Vagina (tissue), 2 donors: ENCODE measurements at places on chromosomes 5 and 9. TPM values are rescaled to one million over a fixed set of nuclear protein-coding genes. Genes with fewer than 3 reads are reported as not detected.

Gene GTF2H2
- total RNA-seq: 10.8 TPM

Gene OR1J2
- total RNA-seq: not detected

Gene NSG2
- 7.1 TPM for total RNA-seq

Gene NTNG2
- 0.98 TPM for total RNA-seq

Gene OBP2B
- not detected for total RNA-seq

Gene CDKN2A
- 25.8 TPM for total RNA-seq

Gene KIF4B
- total RNA-seq: not detected

Gene ALDH1A1
- 126 TPM for total RNA-seq

Gene PCDHB16
- total RNA-seq: 12.3 TPM

Gene SLC6A3
- 0.49 TPM for total RNA-seq

Gene UBE2QL1
- total RNA-seq: 2.5 TPM

Gene ANKRD18A
- 1.5 TPM for total RNA-seq

Gene ABLIM3
- 50.8 TPM for total RNA-seq

Gene ACTBL2
- not detected for total RNA-seq

DNA sequence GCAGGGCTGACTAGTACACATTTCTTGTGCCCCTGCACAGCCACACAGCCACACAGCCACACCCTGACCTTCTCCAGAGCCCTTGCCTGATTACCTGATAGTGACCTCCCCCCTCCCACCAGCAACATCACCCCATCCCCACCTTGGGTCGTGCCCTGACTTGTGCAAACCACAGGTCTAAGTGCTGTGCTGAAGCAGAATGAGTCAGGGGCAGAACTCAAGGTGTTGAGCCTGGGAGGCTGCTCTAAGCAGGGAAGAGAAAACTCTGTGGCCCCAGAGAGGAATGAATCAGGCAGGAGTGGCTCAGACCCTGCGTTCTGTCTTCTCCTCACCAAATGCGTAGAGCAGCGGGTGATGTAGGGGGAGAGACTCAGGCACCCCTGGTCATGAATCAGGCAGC, 24.3 kb upstream of the FAT2 start:
- no peak for DNase-seq

GRCh38 chr5:171476701-171477100, 57.3 kb downstream of the FGF18 start:
- no peak for DNase-seq

- no peak for DNase-seq
Measured at GRCh38 chr5:74186356-74187315, 453.9 kb downstream of the ENC1 start.

- no peak for DNase-seq
Measured at GRCh38 chr5:124349931-124350330, 396.5 kb downstream of the ZNF608 start.

DNA sequence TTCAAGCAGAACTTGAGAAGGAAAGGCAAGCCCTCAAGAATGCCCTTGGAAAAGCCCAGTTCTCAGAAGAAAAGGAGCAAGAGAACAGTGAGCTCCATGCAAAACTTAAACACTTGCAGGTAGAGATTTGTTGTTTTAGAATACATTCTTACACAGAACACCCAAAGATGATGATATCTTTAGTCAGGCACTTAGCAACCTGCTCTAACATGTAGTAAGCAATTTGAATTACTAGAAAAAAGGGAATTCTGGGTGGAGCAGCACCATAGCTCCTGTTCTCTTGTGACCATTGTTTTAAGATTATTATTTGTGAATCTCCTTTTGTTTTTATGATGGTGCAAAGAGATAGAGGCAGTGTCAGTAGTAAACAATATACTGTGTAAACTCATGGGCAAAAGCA, 63.1 kb downstream of the RAB14 start:
- no peak for DNase-seq

GRCh38 chr9:19769213-19769612, 19.6 kb downstream of the SLC24A2 start:
- no peak for DNase-seq

DNA sequence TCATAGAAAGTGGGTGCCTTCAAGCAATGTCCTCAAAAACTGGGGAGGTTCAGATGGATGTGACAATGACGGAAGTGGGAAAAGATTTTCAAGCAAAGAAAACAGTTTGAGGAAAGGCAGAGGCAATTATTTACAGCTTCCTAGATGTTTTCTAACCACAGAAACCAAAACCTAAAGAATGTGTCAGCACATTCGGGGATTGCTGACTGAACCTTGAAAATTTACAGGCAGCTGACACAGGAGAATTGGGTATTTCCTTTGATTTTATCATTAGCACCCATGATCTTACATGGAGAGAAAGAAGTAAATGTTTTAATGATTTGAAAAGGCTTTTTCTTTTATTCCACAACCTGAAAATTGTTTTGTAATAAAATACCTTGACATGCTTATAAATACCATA, 369.0 kb downstream of the ACTL7B start:
- DNase-seq: no peak

DNA sequence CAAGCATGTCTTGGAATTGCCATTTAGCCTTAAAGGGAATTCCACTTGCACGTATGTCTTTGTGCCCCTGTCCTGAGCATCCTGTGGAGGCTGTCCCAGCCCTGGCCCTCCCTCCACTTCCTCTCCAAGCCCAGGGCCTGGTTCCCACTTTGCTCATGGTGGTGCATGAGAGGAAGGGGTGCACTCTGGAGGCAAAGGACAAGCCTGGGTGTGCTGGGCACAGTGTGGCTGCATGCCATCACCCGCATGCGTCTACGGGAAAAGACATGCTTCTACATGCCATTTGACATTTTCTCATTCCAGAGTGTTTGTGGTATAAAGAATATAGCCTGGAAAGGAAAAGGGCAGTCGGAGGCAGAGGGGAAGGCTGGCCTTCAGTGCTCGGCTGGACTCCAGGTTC, 7.2 kb upstream of the IRX2 start:
- no peak for DNase-seq

- DNase-seq: no peak
Measured at GRCh38 chr5:79508794-79509193, 5.1 kb downstream of the HOMER1 start.

- DNase-seq: no peak
Measured at GRCh38 chr5:62581836-62582597, 3.4 kb downstream of the LRRC70 start.

DNA sequence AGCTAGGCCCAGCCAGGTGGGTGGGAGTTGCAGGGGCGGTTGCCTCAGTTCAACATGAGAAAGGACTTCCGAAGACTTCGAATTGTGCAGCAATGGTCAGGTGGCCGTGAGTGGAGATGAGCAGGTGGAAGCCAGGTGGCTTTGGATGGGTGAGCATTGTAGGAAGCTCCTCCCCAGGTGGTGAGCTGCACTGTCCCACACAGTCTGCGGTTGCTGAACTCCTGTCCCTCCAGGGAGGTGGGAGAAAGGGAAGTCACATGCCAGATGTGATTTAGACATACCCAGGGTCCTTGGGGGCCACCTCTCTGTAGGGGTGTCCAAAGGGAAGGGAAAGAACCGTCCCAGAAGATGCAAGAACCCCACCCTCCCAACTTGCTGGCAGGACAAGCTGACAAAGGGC, 30.4 kb downstream of the COL15A1 start:
- DNase-seq: no peak

GRCh38 chr9:87063871-87064270, 116.6 kb upstream of the GAS1 start:
- no peak for DNase-seq

DNA sequence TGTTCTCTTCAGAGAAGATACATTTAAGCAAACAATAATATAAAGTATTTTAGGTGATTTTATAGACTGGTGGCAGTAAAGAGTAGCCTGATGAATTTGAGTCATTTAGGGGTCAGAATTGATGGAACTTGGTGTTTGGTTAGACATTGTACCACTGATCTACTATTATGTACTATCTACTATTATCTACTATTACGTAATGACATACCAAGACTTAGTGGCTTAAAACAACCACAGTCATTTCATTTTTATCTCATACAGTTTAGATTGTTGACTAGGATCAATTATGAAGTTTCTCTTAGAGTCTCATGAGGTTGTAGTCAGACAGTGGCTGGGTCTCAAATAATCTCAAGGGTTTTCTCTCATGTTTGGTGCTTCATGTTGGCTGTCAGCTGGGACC, 54.0 kb downstream of the PPIP5K2 start:
- no peak for DNase-seq

- no peak for DNase-seq
Measured at GRCh38 chr5:7683753-7684152, 167.2 kb downstream of the CFAP90 start.

DNA sequence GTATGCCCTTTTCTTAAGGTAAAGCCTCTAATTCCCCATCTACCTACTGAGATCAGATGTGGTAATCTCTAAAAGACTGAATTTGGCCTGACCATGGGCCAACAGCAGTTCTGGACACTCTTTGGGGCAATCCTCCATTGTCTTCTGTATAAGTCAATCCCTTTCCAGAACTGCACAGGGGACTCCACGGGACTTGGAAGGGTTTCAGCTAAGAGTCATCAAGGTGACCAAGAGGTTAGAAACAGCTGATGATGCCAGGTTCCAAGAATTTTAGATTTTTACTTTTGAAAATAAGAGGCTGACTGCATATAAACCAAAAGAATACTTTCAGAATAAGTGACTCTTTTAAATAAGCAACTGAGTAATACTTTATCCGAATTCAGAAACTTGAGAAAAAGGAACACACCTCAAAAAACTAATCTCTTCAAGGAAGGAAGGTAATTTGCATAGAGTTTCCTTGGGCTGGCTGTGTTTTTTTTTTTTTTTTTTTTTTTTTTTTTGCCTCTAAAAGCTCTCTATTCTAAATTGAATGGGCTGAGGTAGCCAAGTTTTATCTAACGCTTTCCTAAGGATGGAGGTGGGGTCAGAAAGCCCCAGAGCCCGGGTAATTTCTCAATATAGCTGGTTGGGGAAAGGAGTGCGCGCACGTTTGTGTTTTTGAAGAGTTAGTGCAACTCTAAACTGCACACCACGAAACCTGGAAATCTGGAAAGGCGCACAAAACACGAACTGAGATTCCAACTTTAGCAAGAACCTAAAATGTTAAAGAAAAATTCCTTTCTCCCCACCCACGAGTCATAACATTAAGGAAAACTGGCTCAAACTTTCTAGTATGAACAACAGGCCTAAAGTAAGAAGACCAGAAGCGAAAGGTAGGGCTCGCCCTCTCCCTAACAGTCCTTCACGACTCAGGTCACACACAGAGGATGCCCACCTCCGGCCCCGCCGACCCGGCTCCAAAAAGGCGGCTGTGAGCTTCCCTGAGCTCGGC, 1.3 kb downstream of the VCP start:
- DNase-seq: no peak

DNA sequence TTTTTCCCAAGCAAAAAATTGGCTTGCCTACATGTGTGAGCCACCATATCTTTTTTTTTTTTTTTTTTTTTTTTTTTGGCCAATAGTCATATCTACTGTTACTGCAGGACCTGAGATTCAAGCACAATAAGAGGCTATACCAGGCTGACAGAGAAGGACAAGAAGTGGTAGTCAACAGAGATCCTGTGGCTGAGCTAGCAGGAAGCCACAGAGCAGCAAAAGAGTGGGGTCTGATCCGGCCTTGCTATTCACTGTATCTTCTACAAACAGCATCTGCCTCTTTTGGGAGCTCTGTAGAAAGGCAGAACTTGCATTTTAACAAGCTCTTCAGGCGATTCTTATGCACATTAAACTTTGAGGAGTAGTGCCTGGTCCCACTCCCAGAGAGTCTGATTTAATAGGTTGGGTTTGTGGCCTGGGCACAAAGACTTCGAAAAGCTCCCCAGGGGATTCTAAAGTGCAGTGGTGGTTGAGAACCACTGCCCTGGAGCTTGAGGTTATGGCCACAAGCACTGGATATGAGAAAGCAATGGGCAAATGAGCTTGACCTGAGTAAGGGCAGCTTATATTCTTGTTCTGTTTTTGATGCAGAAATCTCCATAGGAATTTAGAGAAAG, 162.8 kb downstream of the PIK3R1 start:
- DNase-seq: no peak

DNA sequence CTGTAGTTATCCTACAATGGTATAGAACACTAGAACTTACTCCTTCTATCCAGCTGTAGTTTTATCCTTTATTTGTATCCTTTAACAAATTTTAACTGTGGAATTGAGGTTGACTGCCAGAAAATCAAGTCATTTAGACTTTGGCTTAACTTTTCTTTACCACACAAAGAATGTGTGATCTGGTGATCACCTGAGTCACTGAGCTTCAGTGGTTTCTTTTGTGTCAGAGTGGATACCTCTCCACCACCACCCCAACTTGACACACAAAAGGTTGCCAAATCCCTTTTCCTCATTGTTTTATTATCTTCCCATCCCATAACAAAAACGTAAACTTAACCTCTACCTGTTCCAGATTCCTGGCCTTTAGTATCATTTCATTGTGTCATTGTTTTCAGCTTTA, 5.5 kb downstream of the OTULIN start:
- DNase-seq: no peak

DNA sequence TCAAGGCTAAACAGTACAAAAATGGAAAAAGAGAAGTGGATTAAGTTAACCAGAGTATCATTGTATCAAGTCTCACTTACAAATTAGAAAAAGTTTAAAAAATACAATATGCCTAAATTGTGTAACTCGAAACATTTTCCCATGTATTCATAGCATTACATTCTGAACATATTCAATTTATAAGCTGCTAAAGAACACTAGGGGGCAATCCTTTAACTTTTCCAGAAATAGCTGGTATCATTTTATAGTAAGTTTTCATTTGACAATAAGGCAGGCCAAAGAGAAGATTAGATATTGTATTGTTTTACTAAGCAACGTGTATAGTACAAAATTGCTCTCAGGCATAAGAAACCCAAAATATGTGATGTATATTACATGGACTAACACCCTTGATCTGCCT, 234.6 kb downstream of the ADGRV1 start:
- DNase-seq: no peak

- no peak for DNase-seq
Measured at GRCh38 chr5:6950250-6950649, 237.0 kb downstream of the TENT4A start.

DNA sequence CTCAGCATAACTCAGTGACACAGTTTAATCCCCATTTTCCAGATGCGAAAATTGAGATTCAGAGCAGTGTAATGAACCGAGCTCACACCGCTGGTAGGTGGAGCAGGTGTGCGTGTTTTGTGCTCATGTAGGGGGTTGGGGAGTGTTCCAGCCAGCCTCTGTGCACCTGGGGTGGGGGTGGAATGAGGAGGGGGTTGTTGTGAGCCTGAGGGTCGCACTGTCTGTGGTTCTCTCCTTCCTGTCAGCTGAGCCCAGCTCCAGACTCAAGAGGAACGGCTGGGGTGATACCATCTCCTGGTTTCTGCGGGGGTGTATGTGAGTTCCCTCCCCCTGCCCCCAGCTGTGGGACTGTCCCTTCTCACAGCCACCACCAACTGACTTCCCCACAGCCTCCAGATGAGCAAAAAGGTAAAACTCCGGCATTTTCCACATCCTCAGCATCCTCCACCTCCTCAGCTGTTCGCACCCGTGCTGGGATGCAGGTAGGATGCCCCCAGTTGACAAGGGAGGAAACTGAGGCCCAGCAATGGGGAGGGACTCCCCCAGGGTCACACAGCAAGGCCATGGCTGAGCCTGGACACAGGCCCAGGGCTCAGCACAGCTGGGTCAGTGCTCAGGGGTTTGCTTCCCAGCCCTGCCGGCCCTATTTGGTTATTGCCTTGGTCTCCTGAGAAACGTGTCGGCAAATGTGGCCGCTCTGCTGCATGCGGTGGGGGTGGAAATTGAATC, 2.1 kb downstream of the SH2D3C start:
- DNase-seq: no peak

GRCh38 chr9:91824601-91825305, 125.3 kb downstream of the ROR2 start:
- DNase-seq: peak; percentile 94
